ENCODE measurements at places on chromosomes 16 and 17.

- no peak for DNase-seq
These were observed 44.9 kb upstream of the PIK3R6 start for GRCh38 chr17:8912084-8912981.

GRCh38 chr16:29779474-29779873 is 1.4 kb downstream of the ZG16 start:
- no peak for DNase-seq

- DNase-seq, result peak; percentile 78
These were observed 651 bp upstream of the EIF1 start for GRCh38 chr17:41687828-41688640.

DNA sequence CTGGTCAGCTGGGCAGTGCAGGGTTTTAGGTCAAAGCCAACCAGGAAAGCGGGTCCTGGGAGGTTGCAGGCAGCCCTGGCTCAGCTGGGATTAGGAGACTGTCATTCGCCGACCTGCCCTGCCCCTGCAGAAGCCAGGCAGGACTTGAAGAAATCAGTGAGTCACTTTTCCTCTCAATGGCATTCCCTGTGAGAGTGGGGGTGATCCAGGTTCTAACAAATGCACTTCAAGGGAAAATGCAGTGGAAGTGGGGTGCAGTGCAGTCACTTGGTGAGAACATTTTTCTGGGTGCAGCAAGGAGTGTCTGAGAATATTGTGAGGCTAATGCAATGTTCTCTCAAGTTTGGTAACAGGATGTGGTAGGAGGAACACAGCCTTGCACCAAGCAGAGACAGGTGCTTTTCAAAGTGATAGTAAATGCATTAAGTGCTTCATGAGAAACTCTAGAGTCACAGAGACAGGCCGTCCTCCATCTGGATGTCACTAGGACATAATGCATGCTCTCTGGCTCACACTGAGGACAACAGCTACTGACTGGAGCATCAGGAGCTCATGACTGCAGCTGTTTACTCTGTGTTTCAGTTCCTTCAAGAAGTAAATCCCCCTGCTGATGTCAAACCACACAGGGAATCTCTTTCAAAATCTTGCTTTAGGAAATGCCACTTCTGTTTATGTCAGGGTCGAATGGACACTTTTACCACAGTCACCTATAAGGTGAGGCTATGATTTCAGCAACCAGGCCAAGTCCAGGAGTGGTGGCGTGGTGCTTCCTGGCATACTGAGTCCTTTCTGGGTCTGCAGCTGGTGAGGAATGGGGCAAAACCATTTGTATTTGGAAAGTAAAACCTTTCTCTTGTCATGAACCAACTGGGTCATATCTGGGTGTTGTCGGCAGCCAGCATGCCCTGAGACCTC is 16.7 kb downstream of the CDK5R1 start:
- peak; percentile 70 for DNase-seq

DNA sequence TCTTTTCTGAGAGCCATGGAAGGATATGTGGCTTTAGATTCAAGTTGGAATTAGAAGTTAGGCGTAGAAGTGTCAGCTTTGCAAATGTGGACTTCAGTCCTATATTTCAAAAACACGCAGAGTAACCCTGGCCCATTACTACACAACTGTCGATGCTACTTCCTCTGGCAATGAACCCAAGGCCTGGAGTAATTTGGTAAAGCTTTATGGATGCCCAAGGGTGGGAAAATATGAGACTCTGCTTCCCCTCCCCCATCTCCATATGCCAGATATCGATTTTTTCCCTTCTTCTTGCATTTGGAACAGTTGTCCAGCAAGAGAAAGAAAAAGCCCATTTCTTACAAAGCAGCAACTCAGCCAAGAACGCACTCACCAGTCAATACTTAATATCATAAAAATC is 2.9 kb upstream of the MAP1LC3B start:
- DNase-seq, result no peak

- DNase-seq, result no peak
These were observed 13.9 kb upstream of the RNF213 start for GRCh38 chr17:80246726-80247125.
